ENCODE measurements at places on chromosomes 1 and 21.
A peak's percentile ranks its signal among the peaks of the same experiment; 100 is the strongest.

DNA sequence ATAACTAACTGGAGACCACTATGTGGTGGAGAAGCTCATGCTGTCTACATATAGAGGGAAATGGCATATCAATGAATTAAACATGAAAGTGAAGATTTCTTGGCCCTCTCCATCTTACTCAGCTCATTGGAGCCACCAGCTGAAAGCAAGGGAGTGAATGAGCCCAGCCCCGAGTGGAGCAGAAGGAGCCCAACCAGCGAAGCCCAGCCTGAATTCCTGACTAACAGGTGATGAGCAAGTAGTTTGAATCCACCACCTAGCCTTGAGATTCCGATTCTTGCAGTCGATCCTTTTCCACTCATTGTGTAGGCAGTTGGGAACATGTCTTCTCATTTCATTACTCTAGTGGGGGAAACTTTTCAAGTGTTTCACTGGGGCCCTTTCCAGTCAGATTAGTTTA, 18.6 kb upstream of the ST6GALNAC3 start:
- DNase-seq: no peak

DNA sequence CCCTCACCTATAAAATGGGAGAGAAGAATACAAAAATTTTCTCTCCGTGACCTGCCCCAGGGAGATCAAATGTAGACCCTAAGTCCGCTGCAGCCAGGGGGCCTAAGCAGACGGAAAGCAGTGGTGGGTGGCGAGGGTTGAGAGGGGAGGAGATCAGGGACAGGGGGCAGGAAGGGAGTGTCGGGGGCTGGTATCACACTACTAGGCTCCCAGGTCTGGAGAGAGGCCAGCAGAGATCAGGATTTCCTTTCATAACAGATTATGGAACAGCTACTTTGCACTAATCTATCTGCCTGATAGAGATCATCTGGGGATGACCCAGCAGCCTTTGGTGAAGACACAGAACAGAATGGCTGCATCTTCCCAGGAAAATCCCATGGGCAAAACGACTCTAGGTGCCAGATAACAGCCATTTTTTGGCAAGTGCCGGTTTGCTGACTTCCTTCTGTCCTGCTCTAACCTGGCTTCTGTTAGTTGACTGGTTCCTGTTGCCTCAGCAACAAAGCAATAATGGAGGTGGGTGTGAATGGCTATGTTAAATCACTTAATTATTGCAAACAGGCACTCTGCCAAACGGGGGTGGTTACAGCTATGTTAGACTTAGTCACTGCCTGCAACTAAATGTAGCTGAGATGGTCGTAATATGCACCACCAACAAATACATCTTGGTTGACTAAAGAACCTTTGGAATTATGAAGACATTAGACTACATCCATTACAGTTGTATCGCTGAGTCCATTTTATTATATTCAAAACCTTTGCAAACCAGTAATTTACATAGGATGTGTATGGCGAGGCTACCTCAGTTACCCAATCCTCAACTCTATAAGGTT, 30.0 kb upstream of the EPS8L3 start:
- DNase-seq: peak; percentile 35

- DNase-seq: no peak
These were observed 13.7 kb upstream of the SLC44A3 start for GRCh38 chr1:94806441-94806871.

GRCh38 chr1:188027613-188028012, 1198.9 kb downstream of the PLA2G4A start:
- DNase-seq: no peak

DNA sequence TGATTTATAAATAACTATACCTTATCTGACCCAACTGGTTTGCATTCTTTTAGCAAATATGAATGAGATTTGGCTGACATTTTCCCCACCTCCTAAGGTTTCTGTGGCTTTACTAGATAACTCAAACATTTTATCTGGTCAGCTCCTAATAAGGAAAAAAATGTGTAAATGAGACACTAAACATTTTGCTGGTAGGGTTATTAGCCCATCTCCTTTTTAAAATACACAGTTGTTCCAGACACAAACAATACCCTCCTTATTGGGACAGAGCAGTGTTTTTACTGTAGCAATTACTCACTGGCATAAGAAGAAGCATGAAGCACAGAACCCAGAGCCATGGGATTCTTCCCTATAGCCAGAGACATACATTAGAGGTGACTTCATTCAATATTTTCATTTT, 53.8 kb upstream of the NUF2 start:
- no peak for DNase-seq

GRCh38 chr21:44423941-44424607, 31.2 kb upstream of the LRRC3 start:
- no peak for DNase-seq

GRCh38 chr1:110091791-110092190, 20.5 kb upstream of the UBL4B start:
- DNase-seq: no peak

DNA sequence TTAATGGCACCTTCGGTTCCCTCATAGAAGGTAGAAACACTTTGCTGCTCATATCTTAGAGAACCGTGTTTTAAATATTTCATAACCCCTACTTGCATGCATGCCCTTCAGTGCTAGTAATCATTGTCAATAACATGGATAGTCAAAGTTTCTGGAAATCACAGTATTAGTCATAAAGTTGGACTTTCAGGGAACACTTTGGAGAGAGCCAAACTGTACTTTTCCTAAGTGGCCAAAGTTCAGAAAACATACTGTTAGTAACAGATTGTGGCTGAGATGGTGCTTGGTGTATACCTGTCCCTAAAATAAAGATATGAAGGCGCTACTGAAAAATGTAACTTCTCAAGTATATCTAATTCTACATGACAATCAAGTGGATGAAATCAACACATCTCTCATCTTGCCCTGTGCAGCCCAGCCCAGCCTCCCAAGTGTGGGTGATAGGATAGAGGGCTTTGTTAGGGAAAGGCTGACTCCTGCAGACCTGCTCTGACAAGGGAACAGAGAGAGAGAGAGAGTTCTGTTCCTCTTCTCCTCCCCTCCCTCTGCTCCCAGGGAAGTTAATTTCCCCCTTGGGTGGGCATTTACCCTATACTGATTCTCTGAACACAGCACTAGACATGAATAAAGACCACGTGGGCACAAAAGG, 14.4 kb downstream of the MYOC start:
- DNase-seq: no peak

DNA sequence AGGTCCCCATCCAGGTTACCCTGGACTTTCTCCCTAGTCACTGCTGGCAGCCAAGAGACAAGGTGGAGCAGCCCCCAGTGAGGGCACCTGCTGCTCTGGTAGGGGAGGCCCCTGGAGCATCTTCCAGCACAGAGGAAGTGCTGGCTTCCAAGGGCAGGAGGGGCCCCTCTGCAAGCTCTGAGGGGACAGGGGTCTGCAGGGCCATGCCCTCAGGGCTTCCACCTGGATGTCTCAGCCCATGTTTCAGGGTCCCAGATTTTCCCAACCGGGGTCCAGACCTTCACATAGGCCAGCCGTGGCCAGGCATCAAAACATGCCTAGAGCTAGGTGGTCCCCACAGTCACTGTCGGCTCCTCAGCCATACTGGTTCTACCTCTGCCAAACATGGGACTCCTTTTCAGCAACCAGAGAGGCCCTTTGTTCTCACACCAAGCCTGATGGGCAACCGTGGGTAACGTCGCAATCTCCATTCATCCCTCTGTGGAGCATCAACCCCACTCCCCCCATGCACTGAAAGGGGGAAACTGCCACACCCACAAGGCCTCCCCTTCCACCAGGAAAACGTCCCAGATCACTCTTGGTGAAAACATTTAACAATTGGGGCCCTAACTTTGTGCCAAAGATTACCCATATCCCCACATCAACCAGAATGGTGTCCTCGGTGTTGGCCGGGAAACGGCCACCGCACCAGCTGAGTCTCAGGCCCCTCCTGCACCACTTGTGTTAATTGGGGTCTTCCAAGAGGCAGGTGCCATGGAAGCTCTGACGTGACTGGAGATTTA, 1.9 kb upstream of the COL6A2 start:
- DNase-seq: no peak

- DNase-seq: no peak
These were observed 39.1 kb upstream of the SLC19A1 start for GRCh38 chr21:45581322-45581712.

GRCh38 chr1:33220676-33221384, 35.5 kb upstream of the ZNF362 start:
- DNase-seq: no peak

DNA sequence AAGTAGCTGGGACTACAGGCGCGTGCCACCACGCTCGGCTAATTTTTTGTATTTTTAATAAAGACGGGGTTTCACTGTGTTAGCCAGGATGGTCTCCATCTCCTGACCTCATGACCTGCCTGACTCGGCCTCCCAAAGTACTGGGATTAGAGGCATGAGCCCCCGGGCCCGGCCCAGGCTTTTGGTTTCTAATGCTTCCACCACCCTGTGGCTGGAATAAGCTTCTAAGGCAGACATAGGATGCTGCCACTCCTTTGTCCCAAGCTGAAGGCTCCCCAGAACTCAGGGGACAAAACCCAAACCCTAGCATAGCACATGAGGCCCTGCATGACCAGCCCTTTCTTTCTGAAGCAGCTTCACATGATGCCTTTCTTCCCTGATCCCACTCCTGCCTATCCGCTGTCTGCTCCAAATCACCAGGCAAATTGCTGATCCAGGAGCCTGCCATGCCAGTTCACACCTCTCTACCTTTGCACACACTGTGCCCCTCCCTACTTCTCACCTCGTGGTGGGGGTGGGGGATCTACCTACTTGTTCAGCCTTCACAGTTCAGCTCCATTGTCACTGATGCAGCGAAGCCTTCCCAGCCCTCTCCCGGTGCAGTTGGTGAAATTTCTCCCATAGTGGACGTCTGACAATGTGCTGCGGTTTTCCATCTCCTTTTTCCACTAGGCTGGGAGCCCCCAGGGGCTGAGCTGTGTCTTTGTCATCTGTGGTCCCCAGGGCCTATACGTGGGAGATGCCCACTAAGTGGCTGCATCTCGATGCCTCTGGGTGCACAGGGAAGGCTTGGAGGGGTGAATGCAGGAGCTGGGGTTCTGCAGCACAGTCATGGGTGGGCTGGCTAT, 6.9 kb downstream of the PTPRU start:
- no peak for DNase-seq
